HuH-7.5 (cell line): ENCODE measurements at places on chromosomes 7 and 10.

DNA sequence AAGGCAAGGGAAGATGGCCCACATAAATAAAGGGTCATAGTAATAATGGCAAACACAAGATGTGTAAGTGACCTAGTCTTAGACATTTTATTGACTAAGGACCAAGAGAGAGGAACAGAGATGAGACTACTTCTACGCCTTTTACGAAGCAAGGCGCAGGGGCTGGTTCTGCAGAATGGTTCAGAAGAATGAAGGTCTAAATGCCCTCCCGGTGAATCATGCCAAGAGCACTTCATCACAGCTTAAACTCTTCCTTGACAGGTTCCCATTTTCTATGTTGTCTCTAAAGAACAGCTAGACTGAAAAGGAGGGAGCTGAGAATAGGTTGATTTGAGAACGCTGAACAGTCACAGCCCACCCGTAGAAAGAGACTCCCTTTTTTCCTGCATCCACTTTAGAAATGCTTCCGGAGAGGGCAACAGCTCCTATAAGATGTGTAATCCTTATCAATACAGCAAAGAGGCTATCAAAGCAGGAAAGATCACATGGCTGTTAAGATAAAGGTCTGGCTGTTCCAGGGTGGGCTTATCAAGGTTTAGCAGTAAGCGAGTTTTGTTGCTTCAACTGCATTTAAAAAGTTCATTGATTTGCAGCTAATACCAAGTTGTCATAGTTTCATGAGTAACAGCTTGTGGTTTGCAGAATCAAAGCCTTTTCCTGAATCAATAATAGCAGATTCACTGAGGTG is 93.4 kb upstream of the AUTS2 start:
- no peak for DNase-seq

- DNase-seq: no peak
Measured at GRCh38 chr10:23359692-23360380, 15.2 kb upstream of the C10orf67 start.

DNA sequence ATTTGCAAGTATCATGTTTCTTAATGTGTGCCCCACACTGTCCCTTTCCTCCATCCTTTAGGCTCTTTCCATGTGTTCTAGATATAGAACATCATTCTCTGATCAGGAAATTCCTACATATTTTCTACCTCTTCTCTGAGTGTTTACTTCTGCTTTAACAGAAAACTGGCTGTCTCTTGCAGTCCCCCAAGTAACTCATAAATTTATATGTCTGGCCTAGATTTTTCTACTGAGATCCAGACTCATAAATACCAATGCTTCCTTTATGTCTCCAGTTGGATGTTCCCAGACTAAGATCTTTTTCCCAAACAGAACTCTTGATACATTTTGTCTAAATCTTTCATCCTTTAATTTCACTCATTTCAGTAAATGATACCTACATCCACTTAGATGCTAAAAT is 181.8 kb downstream of the CDK14 start:
- no peak for DNase-seq

- no peak for DNase-seq
Measured at GRCh38 chr10:3408603-3409365, 236.2 kb upstream of the PITRM1 start.

- no peak for DNase-seq
Measured at GRCh38 chr7:70676243-70676642, 455.7 kb upstream of the GALNT17 start.

DNA sequence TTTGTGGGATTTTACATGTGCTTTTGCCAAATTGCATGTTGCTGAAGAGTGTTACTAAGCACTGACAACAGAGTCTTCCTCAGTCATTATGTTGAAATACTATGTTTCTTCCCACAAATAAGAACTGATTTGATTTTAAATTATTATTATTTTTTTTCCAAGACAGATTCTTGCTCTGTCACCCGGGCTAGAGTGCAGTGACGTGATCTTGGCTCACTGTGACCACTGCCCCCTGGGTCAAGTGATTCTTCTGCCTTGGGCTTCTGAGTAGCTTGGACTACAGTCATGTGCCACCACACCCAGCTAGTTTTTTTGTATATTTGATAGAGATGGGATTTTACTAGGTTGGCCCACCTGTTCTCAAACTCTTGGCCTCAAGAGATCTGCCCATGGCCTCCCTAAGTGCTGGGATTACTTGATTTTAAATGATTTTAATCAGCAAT is 42.3 kb downstream of the MINPP1 start:
- DNase-seq: no peak

GRCh38 chr7:15199482-15199881 is 296.9 kb upstream of the DGKB start:
- DNase-seq: no peak

GRCh38 chr7:76185187-76185896 is 16.4 kb upstream of the SRRM3 start:
- DNase-seq: no peak

- DNase-seq: no peak
Measured at GRCh38 chr7:8906396-8907075, 473.1 kb downstream of the NXPH1 start.

GRCh38 chr7:81659697-81660395 is 110.0 kb downstream of the HGF start:
- no peak for DNase-seq

GRCh38 chr10:85847085-85847484 is 519.5 kb downstream of the GRID1 start:
- no peak for DNase-seq

DNA sequence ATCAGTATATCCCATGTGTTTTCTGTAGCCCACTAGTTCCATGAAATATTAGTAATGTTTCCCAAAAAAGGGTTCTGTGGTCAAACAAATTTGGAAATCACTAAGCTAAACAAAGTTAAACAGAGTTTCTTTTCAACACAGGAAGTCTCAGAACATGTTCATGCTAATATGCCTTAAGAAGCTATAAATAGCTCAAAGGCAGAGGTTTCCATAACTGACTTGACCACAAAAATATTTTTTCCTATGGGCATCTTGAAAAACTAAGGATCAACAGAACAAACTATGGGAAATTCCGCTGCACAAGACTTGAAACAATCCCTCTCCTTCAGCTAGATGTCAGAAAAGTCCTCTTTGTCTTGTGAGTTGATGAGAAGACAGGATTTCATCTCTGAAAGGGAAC is 59.7 kb downstream of the SEM1 start:
- no peak for DNase-seq
